ENCODE measurements at places on chromosomes 3 and 15. TPM values are rescaled to one million over a fixed set of nuclear protein-coding genes. Genes with fewer than 3 reads are reported as not detected.

GRCh38 chr3:114418107-114418506, 124.3 kb downstream of the TIGIT start:
- no peak for DNase-seq

GRCh38 chr15:77832874-77833273, 200.2 kb upstream of the LINGO1 start:
- no peak for DNase-seq

DNA sequence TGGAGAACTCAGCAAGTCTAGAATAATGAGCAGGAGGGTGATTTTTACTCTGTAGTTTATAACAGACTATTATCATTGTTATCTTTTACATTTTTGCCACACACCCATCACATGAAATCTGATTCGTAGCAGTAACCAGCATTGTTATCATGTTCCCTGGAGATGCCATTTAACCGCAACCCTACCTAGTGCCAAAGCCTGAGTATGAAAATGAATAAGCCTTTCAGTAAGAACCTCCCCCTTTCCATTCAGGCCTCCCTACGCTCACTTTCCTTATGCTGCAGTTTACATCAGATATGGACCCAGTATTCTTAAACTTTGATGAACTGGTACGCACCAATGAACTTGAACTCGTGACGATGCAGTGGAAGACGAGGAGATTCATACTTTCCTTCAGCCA, 158.7 kb upstream of the SPRED1 start:
- DNase-seq: no peak

DNA sequence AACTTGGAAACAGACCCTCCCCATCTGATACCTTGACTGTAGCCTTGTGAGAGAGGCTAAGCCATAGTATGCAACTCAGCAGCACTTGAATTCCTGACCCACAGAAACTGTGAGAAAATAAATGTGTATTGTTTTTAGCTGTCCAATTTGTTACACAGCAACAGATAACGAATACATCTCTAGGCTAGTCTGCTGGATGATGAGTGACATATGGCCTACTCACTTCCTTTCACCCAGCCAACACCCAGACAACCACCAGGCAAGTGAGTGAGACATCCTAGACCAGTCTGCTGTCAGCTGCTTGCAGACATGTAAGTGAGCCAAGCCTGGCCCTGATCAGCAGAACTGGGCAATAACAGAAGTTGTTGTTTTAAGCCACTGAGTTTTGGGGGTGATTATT, 19.2 kb upstream of the SMAD6 start:
- DNase-seq: no peak

- DNase-seq: no peak
These were observed 142.3 kb upstream of the WNT5A start for GRCh38 chr3:55629432-55629831.

GRCh38 chr3:141114816-141115460, 63.8 kb downstream of the SPSB4 start:
- no peak for DNase-seq

GRCh38 chr3:112908252-112908651, 61.6 kb upstream of the CD200R1L start:
- no peak for DNase-seq

GRCh38 chr3:150736903-150737832, 25.8 kb downstream of the SIAH2 start:
- peak; percentile 32 for DNase-seq

DNA sequence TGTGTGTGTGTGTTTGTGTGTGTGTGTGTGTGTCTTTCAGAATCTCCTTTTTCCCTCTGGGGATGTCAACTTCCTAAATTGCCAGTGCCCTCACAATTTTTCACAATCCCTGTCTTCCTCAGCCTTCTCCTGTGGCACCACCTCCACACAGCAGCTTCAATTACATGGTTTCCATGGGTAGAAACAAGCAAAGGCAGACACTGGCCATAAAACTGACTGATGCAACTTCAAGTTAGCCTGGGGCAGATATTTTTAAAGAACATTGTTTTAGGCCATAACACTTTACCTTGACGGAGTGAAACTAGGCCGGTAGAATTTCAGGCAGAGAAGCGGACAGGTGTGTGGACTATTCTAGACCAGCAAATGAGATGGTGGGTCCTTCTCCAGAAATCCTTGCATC, 405.8 kb upstream of the SUCLG2 start:
- DNase-seq: no peak

DNA sequence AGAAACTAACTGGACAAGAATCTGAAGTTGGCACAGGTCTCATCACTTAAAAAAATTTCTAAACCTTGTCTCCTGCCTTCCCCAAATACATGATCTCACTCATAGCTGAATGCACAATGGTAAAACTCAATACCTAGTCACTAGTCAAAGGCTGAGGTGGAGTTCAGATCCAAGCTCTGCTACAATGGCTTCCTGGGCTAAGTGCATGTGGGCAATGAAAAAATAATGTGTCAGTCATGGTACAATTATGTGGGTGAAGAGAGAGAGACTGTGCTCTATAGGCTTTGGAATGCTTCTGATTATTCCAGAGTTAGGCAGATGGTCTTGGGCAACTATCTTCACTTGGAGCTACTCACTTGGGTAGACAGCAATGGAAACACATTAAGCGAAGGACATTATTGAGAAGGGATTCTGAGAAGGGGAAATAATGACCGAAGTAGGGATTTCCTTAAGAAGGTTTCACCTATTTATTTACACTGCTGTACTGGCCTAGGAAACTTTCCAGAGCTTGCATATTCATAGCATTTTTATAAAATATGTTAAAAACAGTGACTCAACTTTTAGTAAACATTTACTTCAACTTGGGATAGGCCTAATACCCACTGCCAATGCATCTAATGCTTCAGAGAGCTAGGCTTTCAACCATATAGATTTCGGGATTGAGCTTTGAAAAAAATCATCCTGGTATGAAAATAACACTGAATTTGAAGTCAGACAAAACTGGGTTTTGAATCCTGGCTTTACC, 58.7 kb upstream of the PLXND1 start:
- no peak for DNase-seq

GRCh38 chr3:79973917-79974595, 206.3 kb upstream of the ROBO1 start:
- no peak for DNase-seq

DNA sequence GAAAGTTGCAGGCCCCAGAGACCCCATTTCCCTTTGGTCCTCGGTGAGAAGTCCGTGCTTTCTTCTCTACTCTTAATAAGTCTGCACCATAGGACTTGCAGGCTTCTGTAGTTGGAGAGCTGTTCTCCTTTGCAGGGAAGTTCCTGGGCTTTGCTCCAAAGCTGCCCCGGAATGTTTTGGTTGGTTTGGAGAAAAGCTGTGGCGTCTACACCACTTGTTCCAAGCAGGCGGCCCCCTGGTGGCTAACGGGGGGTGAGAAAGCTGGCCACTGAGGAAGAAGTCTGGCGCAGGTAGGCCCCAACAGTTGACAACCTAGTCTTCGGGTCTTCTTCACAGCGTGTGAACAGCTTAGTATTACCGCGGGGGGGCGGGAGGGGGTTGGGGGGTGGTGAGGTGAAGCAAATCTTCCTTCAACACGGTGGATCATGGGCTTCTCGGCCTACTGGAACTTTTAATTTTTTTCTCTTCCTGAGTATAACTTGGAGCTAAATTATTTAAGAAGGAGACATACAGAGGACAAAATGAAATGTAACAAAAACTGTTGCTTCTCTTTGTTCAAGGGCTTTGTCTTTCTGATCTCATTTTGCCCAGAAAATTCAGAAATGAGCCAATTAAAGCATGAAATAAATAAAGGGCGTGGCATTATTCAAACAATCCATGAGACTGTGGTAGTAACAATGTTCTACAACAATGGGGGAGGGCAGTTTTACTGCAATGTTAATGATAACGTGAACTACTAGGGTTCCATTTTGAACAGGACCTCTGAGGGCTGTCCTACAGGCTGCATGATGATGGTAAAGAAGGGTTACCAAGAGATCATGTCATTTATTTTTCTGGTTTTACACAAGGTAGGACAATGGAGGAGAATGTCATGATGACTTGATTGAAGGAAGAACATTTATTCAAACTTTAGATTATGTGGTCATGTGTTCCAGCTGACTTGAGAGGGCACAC, 2.2 kb upstream of the THRB start:
- no peak for DNase-seq

DNA sequence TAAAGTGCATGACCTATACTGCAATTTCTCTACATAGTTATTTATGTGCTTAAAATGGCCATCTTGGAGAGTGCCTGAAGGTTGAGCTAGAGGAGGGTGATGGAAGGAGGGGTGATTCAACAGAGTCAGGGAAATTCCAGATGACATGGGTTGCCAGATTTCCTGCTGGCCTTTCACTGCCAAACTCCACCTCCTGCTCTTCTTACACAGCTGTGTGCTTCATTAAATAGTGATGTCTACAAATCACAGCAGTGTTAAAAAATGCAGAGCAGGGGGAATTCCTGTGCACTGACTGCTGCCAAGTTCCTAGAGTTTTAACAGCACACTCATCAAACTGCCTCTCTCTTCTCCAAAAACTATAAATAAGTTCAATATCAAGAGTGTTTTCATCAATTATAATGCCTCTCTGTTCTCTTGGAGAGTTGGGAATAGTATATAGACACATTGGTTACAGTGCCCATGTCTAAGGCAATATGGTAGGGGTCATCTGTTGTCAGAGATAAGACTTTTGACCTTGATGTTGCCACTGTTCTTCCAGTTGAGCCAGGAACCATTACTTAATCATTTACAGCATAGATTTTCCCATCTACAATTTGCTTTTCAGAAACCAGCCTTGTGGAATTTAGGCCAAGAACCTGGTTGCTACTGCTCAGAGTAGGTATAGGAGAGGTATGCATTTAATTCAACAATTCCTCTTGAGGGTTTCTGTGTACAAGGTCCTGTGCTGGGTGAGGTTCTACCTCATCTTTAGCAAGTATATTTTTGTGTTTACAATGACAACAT, 79.6 kb downstream of the TP63 start:
- no peak for DNase-seq

- no peak for DNase-seq
These were observed 278.5 kb upstream of the RASGRP1 start for GRCh38 chr15:38843051-38843501.

- DNase-seq: no peak
These were observed 68.7 kb upstream of the NMNAT3 start for GRCh38 chr3:139746481-139746880.

GRCh38 chr3:157107037-157107436, 52.9 kb downstream of the CCNL1 start:
- no peak for DNase-seq

- DNase-seq: no peak
These were observed 8.6 kb downstream of the PIK3CA start for GRCh38 chr3:179156775-179157174.

DNA sequence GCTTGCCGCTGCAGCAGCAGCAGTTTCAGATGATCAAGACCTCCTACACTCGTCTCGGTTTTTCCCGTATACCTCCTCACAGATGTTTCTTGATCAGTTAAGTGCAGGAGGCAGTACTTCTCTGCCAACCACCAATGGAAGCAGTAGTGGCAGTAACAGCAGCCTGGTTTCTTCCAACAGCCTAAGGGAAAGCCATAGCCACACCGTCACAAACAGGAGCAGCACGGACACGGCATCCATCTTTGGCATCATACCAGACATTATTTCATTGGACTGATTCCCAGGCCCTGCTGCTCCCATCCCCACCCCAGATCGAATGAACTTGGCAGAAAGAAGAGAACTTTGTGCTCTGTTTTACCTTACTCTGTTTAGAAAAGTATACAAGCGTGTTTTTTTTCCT, 17.6 kb downstream of the CALML4 start:
- DNase-seq: no peak

DNA sequence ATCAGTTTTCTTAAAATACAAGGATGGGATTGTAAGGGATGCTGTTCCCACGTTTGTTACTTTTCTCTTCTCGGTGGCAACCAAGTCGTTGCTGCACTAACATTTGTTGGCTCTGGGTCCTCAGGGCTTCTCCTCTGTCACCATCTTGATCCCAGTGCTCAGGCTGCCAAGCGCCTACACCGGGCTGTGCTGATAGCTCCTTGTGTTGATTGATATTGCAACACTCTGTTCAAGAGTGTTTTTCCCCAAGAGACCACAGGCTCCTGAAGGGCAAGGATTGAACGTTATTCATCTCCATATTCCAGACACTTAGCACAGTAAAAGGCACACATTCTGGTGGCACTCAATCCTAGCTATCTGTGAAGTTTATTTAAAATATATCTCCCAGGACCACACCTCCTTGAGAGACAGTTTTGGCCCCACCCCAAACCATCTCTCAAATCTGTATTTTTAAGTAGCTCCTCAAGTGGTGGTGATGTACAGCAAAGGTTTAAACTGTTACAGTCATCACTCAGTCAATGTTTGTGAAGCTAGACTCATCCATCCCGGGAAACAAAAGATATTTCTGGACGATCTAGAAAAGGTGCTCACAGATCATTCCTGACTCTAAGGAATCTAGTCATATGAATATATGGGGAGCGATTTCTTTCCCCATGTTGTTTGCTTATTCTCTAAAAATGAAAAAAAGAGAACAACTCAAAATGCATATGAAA, 38.5 kb upstream of the FOXP1 start:
- DNase-seq: no peak

GRCh38 chr3:71428841-71429596, 154.5 kb downstream of the FOXP1 start:
- no peak for DNase-seq

- no peak for DNase-seq
These were observed 11.4 kb upstream of the ATP2B2 start for GRCh38 chr3:10516544-10517452.

- DNase-seq: no peak
These were observed 447.2 kb downstream of the SHQ1 start for GRCh38 chr3:72401005-72401545.

- DNase-seq: no peak
These were observed 592.4 kb downstream of the DIPK2A start for GRCh38 chr3:144564011-144564410.

DNA sequence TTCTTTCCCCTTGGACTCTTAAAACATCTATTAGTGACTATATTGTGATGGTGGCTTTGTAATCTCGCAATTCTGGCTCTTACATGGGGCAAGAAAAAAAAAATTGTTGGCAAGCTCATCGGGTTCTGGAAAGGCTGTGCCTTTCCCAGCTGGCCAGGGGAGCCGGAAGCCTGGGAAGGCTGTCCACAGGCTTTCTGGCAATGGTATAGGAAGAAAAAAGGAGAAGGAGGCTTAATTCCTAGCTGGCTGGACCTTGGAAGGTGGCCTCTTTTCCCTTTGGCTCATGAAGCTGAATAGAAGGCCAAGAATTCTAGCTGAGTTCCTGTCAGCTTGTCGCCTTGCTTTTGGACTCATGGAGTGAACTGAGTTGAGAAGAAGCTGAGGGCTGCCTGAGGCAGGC, 243.5 kb upstream of the SEMA6D start:
- DNase-seq: no peak

CCR1 gene
- total RNA-seq: 2.6 TPM

MRPS25 gene
- total RNA-seq: 95.8 TPM

XCR1 gene
- total RNA-seq: 0.88 TPM

ITIH4 gene
- total RNA-seq: 34.1 TPM

SLC6A11 gene
- not detected for total RNA-seq

ST8SIA2 gene
- total RNA-seq: not detected

C3orf22 gene
- not detected for total RNA-seq

WDR82 gene
- total RNA-seq: 112 TPM

FEZF2 gene
- not detected for total RNA-seq

SLC6A1 gene
- total RNA-seq: not detected

LTK gene
- total RNA-seq: 0.53 TPM

CCR3 gene
- not detected for total RNA-seq

BTLA gene
- total RNA-seq: 15.6 TPM

CDHR4 gene
- total RNA-seq: 0.29 TPM

CAMK2N2 gene
- total RNA-seq: not detected

ZNF717 gene
- total RNA-seq: 12.2 TPM

NR2F2 gene
- not detected for total RNA-seq

Measured in naive thymus-derived CD4-positive, alpha-beta T cell (primary cell).